ENCODE measurements at places on chromosomes 7 and 10.

DNA sequence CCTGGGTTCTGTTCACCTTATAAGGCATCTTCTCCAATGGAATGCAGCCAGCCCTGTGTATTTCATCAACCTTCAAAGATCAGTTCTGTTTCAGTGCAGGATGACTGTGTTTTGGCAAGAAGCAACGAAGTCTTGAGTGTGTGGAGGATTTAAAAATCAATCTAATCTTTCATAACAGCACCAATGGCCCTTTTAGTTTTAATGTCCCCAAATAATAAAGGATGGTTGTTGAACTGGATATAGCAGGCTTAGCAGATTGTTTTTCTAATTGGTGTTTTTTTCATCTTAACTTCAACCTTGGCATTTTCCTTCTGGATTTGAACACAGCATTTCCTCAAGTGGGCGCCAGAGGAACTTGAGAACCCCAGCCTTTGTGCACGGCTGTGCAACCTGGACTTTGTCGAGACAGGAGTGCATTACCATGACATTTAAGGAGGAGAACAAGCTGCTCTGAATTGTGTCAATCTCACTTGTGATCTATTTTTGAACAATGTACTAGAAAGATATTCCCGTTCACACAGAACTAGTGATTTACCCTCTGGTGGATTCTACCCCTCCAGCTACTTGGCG lies 313.3 kb upstream of the AKR1E2 start:
- DNase-seq = no peak

DNA sequence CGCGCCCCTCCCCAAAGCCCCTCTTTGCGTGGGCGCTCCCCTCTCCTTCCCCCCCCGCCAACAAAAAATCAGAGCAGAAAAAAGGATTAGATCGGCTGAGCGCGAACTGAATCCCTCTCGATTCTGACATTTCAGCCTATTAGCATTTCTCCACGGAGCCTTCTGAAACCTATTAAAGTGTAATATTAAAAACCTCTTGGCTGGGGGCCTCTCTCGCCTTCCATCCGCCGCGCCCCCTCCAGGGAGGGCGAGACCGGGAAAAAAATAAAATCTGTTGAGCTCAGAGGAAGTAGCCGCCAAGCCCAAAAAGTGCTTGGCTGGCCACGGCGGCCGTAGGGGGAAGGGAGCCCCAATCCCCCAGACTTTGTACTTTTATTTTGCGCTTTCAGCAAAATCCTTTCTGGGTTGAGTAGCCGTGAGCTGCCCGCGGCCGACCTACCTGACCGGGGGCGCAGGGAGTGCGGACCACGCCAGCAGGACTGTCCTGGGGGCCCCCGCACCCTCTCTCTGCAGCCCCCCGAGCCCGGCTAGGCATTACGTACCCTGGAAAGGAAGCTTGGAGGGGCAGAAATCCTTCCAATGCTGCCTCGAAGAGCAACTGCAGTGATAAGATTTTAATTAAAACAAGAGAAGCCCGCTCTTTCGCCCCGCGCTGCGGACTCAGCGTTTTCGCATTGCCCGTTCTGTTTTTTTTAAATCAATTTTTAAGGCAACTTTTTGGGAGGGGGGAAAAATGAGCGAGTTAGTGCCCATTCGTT lies 1.3 kb upstream of the TNRC18 start:
- DNase-seq = no peak

- DNase-seq = no peak
Observed at GRCh38 chr7:66948480-66949109, 27.6 kb downstream of the TMEM248 start.

DNA sequence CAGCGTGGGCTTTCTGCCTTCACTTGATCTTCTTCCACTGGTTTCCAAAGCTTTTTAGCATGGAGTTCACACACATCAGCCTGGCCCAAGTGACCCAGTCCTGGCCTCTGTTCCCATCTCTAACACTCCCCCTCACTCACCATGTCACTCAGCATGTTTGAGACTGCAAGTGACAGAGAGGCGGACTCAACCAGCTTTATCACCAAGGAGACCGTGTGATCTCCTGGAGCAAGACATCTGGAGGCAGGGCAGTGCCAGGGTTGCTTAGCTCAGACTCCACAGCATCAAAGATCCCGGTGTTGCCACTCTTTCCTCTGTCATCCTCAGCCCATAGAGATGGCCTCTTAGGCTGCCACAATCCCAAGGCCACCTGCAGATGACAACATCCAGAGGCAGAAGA lies 39.4 kb downstream of the FAM241B start:
- no peak for DNase-seq

- no peak for DNase-seq
Observed at GRCh38 chr10:112389271-112389822, 15.4 kb downstream of the ACSL5 start.
